ENCODE measurements at places on chromosomes 13 and 19.

DNA sequence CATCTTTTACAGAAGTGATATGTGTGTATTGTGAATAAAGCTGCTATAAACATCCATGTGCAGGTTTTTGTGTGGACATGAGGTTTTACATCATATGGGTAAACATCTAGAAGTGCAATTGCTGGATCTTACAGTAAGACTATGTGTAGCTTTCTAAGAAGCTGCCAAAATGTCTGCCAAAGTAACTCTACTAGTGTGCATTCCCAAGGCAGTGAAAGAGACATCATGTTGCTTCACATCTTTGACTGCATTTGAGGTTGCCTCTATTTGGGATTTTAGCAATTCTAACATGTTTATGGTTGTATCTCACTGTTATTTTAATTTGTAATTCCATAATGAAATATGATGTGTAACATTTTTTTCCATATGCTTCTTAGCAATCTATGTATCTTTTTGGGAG lies 30.3 kb downstream of the SLITRK6 start:
- no peak for DNase-seq

DNA sequence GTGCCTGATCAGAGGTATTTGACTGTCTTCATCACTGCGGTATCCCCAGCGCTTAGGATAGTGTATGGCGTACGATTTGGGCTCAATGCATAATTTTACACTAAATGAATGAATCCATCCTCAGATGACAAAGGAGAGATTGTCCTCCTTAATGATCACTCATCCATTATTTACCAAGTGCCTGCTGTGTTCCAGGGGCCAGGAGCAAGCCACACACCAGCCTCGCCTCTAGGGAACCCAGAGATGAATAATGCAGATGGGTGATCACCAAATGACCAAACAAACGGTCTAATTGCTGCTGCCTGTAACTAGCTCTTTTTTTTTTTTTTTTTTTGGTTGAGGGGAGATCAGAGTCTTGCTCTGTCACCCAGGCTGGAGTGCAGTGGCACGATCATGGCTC lies 5.9 kb upstream of the GPR32 start:
- no peak for DNase-seq

DNA sequence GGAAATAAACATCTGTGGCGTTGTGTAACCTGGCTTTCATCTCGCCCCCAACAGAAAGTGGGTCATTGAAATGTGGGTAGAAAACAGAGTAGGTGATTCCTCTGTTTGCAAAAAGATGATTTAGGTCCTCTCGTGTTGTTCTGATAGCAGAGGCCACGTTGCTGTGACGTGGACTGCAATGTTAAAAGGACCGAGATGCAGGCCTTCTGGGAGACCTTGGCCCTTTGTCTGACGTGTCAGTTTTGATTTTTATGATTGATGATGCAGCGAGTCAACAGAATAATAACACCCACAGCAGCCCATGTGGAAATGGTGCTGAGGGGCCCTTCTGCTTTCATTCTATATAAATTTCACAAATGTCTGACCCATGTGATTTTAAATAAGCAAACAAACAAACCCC lies 68.9 kb downstream of the FGF9 start:
- DNase-seq = no peak

GRCh38 chr19:38531515-38531914 lies 86.2 kb downstream of the MAP4K1 start:
- DNase-seq = no peak

DNA sequence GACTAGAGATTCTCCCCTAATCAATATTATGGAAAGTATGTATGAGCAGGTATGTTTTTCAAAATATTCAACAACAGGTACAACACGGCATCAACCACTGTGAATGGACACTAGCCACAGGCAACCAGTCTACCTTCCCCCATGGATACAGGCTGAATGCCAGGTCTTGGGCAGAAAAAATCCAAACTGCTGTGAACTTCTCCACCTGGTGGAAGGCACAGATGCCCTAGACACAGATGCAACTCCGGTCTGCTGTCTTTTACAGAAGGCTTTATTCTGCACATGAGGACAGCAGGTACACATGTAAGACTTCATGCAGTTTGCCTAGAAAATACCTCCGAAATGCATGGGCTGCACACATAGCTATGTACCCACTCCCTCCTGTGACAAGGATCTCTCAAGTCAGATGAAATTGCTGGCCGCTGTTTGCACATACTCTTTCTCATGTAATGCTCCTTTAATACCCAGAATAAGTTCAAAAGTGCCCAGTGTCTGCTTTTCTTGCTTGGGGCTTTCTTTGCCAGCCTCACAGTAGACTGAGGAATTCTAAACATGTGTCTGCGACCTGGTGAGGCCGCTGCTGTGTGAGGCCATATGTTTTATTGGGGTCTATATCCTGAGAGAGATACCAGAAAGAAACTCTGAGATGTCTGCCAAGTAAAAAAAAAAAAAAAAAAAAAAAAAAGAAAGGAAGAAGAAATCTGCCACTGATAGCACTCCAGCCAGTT lies 325.9 kb downstream of the FOXO1 start:
- DNase-seq = no peak

DNA sequence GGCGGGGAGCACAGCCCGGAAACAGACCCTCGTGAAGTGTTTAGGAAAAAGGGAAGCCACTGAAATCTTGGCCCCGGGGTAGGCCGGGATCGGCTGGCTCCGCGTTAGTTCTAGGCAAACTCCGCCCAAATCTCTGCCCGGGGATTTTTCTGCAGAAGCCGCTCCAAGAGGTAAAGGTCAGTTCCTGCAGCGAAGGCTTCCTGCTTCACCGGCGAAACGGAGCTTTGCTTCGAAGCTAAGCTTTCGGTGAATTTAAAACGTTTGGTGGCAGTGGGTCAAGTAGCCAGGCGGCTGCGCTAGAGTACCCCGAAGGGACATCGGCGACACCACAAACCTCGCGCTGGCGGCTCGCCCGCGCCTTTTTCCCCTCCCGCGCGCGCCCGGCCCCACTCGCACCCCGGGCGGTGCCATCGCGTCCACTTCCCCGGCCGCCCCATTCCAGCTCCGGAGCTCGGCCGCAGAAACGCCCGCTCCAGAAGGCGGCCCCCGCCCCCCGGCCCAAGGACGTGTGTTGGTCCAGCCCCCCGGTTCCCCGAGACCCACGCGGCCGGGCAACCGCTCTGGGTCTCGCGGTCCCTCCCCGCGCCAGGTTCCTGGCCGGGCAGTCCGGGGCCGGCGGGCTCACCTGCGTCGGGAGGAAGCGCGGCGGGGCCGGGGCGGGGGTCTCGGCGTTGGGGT lies 441 bp downstream of the GJB2 start:
- DNase-seq = no peak

All from activated T-cell treated with anti-CD3 and anti-CD28 coated beads for 48 hours (primary cell).